ENCODE measurements at places on chromosomes 3 and 15. TPM values are rescaled to one million over a fixed set of nuclear protein-coding genes. Genes with fewer than 3 reads are reported as not detected.

The TMOD3 gene
- total RNA-seq = 45.9 TPM

DNA sequence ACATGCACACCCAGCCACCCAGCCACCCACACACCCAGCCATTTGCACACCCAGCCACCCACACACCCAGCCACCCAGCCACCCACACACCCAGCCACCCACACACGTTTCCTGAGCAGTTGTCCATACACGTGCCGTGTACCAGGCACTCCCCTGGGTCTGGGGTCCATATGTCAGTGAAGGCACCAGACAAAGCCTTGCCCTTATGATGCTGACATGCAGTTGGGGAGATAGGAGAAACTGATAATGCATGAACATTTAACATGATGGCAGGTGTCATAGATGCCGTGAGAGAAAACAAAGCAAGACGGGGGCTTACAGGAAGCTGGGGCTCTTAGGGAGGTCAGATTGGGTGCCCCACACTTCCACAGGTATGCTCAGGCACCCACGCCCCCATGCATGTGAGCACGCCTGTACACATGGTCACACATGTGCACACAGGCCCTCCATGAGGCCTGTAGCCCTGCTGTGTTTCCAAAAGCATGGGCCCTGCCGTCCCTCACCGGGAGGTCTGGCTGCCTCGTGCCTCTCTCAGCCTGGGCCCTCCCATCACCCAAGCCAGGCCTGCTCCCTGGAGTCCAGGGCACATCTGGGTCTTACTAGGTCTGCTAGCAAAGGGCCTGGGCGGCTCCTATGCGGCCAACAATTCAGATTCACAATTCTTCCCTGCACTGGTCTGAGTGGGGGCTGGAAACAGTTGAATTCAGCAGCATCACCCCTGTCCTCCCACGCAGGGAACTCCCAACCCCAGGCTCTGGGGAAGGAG lies 3.6 kb upstream of the DNAJB8 start:
- H3K27me3 ChIP-seq = no peaks in the 10 kb centered on the region
- H3K36me3 ChIP-seq = no peaks in the 10 kb centered on the region
- no peak overlapping the region for H3K27ac ChIP-seq
- H3K4me1 ChIP-seq = peaks cover 9% of the 10 kb centered on the region
- DNase-seq = no peak

- peaks cover 31% of the 10 kb centered on the region for H3K36me3 ChIP-seq
- H3K4me1 ChIP-seq = peaks cover 60% of the 10 kb centered on the region
- peak overlapping the region; percentile 93 for H3K27ac ChIP-seq
- peak; percentile 76 for DNase-seq
- peaks cover 4% of the 10 kb centered on the region for H3K27me3 ChIP-seq
- H3K4me3 ChIP-seq = peak overlapping the region; percentile 67
Observed at GRCh38 chr3:177197727-177198460, 612 bp upstream of the TBL1XR1 start.

The MORC1 gene
- not detected for total RNA-seq

DNA sequence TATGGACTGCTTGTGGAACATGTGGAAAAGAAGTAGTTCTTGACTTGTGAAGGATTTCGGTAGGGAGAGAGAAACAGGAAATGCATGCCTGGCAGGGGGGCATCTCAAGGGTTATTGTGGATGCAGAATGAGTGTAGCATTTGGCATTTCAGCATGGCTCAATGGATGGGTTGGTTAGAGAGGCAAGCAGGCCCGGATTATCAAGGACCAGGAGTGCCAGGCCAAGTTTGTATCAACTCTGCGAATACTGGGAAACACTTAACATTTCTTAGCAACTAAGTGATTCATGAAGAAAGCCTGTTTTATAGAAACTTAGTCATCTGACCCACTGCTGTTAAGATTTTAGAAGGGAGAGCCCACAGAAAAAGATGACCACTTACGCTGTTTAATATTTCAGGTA lies 33.6 kb downstream of the KIF15 start:
- DNase-seq = no peak
- no peaks in the 10 kb centered on the region for H3K27me3 ChIP-seq
- peaks cover 56% of the 10 kb centered on the region for H3K36me3 ChIP-seq
- no peaks in the 10 kb centered on the region for H3K4me1 ChIP-seq
- no peak overlapping the region for H3K27ac ChIP-seq

DNA sequence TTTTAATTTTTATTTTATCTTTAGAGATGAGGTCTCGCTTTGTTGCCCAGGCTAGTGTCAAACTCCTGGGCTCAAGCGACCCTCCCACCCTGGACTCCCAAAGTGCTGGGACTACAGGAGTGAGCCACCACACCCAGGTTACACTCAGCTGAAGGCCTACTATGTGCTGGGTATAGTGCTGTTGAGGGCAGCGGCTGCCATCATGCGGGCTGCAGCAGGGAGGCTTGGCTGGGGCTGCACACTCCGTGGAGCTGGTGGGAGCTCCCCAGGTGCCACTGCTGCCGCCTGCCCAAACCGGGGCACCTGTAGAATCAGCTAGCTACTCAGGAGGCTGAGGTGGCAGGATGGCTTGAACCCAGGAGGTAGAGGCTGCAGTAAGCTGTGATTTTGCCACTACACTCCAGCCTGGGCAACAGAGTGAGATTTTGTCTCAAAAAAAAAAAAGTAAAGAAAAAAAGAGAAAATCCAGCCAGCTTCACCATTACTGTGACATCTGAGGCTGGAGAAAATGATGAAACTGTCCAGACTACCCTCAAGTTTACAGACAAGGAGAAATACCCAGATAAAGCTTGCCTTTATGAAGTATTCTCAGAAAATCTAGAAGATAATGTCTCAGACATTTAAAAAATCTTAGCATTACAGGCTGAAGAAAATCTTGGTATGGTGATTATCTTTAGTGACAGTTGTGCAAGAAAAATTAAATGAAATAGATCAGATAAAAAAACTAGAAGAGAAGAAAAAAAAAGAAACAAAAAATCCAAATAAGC lies 42.1 kb downstream of the CRABP1 start:
- H3K36me3 ChIP-seq = no peaks in the 10 kb centered on the region
- no peak for DNase-seq
- no peak overlapping the region for H3K4me3 ChIP-seq
- H3K27ac ChIP-seq = no peak overlapping the region

DNA sequence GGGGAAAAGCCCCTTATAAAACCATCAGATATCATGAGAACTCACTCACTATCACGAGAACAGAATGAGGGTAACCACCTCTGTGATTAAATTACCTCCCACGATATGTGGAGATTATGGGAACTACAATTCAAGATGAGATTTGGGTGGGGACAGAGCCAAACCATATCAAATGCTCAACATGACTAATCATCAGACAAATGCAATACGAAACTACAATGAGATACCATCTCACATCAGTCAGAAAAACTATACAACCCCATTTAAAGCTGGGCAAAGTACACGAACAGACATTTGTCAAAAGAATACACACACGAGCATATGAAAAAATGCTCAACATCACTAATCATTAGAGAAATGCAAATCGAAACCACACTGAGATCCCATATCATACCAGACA lies 67.7 kb downstream of the SCAPER start:
- H3K4me3 ChIP-seq = no peak overlapping the region
- peaks cover 58% of the 10 kb centered on the region for H3K36me3 ChIP-seq
- no peaks in the 10 kb centered on the region for H3K27me3 ChIP-seq
- DNase-seq = no peak
- no peak overlapping the region for H3K27ac ChIP-seq
- peaks cover 9% of the 10 kb centered on the region for H3K4me1 ChIP-seq

DNA sequence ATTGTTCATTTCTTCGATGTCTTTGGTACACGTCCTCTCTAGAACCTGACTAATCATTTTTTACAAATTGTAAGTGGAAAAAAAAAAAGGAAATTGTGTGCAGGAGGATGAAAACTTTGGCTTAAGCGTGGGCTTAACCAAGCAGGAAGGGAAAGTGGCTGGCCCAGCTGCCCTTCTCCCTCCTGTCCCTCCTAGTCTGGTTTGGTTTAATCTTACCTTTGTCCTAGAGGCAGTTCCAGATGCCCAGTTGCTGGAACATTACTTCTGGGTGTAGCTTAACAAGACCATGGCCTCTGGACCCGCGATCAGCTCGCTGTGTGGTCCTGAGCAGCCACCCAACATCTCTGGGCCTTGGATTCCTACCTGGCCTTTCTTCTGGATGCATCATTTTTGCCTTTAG lies 15.4 kb downstream of the PAQR5 start:
- no peak for DNase-seq
- peaks cover 3% of the 10 kb centered on the region for H3K4me1 ChIP-seq
- H3K27ac ChIP-seq = no peak overlapping the region
- H3K27me3 ChIP-seq = no peaks in the 10 kb centered on the region
- H3K36me3 ChIP-seq = no peaks in the 10 kb centered on the region

DNA sequence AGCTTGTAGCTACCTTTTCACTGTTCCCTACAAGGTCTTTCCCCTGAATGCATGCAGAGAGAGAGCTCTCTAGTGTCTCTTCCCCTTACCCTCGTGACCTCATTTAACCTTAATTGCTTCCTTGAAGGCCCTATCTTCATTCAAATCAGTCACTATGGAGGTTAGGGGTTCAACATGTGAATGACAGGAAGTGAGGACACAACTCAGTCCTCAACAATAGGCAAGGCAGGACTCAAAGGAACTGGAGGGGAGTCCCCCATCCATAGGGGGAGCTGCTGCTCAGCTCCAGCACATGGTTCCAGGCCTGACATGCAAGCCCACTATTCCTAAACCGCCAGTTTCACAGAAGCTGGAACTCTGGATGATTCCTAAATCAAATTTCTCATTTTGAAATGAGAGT lies 33.8 kb upstream of the GYG1 start:
- H3K4me1 ChIP-seq = no peaks in the 10 kb centered on the region
- no peak for DNase-seq
- peaks cover 3% of the 10 kb centered on the region for H3K27me3 ChIP-seq
- no peaks in the 10 kb centered on the region for H3K36me3 ChIP-seq

The ZNF620 gene
- 8.5 TPM for total RNA-seq

The IL12A gene
- total RNA-seq = 0.41 TPM

DNA sequence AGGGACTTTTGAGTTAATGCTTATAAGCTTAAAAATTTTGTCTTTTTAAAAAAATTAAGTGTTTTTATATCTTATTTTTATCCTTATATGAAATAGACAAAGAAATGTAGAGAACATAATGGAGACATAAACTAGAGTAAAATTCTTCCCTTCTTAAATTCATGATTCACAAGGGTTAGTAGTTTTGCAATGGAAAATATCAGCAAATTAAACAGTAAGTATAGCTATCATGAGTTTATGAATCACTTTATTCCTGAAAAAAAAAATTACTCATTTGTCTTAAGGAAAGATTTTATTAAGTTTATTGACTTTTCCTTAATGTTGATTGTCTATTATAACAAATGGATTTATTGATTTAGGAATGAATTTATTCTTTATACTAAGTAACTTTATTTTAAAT lies 4.3 kb downstream of the ATP6V1A start:
- H3K4me1 ChIP-seq = peaks cover 42% of the 10 kb centered on the region
- peaks cover 4% of the 10 kb centered on the region for H3K27me3 ChIP-seq
- H3K27ac ChIP-seq = no peak overlapping the region
- no peak for DNase-seq
- no peak overlapping the region for H3K4me3 ChIP-seq

- H3K27me3 ChIP-seq = no peaks in the 10 kb centered on the region
- H3K36me3 ChIP-seq = peaks cover 26% of the 10 kb centered on the region
- no peak overlapping the region for H3K27ac ChIP-seq
- H3K4me1 ChIP-seq = peaks cover 20% of the 10 kb centered on the region
Observed at GRCh38 chr3:28212681-28213080, 28.7 kb upstream of the CMC1 start.

GRCh38 chr15:63843901-63844317 lies 10.2 kb upstream of the HERC1 start:
- no peaks in the 10 kb centered on the region for H3K27me3 ChIP-seq
- no peak overlapping the region for H3K27ac ChIP-seq
- DNase-seq = no peak
- H3K4me1 ChIP-seq = peaks cover 12% of the 10 kb centered on the region
- no peaks in the 10 kb centered on the region for H3K36me3 ChIP-seq

DNA sequence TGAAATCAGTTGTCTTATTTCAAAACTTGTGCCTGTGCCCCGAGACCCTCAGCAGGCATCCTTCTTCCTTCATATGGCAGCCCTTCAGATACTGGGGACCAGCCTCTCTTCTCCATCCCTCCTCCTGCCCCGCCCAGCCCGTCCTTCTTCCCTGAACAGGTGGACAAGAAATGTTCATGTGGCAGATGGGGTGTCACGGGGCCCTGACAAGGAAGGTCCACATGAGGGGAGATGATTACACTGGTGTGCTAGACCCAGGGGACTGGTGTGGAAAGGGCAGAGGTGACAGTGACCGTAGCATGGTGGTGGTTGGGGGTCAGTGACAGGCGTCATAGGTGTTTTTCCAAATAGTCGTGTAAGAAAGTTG lies 150.9 kb downstream of the CHDH start:
- no peak overlapping the region for H3K4me3 ChIP-seq
- peaks cover 3% of the 10 kb centered on the region for H3K4me1 ChIP-seq
- DNase-seq = no peak
- H3K27me3 ChIP-seq = peaks cover 14% of the 10 kb centered on the region

The CILP gene
- total RNA-seq = not detected

DNA sequence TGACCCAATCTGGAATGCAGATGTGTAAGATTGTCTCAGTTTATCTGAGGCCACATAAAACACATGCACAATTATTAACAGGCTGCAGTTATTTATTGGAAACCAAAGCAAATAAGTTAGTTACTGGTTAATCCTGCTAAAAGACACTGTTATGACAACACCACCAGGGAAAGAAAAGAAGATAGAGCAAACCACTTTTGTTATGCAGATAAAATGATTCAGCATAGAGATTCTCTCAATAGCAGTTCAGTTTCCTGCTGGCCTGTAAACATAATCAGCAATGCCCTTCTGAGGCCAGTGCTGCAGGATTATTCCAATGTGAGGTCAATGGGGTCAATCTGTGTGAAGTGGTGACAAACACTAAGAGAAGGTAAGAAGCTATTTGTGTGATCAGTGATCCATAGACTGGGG lies 244.4 kb downstream of the ZBTB20 start:
- no peak overlapping the region for H3K4me3 ChIP-seq
- no peaks in the 10 kb centered on the region for H3K27me3 ChIP-seq
- H3K4me1 ChIP-seq = peaks cover 23% of the 10 kb centered on the region
- peaks cover 7% of the 10 kb centered on the region for H3K36me3 ChIP-seq
- H3K27ac ChIP-seq = no peak overlapping the region

GRCh38 chr15:92603278-92603677 lies 52.3 kb downstream of the FAM174B start:
- H3K27me3 ChIP-seq = no peaks in the 10 kb centered on the region
- no peak for DNase-seq
- H3K4me1 ChIP-seq = peaks cover 7% of the 10 kb centered on the region
- no peaks in the 10 kb centered on the region for H3K36me3 ChIP-seq
- no peak overlapping the region for H3K4me3 ChIP-seq

The LHFPL4 gene
- not detected for total RNA-seq

The PRKCI gene
- total RNA-seq = 19.3 TPM

DNA sequence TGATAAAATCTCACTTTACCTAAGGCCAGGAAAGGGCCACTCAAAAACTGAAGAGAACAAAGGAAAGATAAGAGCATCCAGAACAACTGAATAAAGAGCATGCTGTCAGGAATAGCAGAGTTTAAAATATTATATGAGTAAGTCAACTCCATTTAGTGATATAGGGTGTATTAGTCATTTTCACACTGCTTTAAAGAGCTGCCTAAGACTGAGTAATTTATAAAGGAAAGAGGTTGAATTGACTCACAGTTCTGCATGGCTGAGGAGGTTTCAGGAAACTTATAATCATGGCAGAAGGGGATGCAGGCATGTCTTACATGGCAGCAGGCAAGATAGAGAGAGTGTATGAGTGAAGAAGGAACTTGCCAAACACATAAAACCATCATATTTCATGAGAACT lies 778.0 kb upstream of the NECTIN3 start:
- H3K4me3 ChIP-seq = no peak overlapping the region
- DNase-seq = no peak
- peaks cover 3% of the 10 kb centered on the region for H3K36me3 ChIP-seq
- no peak overlapping the region for H3K27ac ChIP-seq
- no peaks in the 10 kb centered on the region for H3K27me3 ChIP-seq
- no peaks in the 10 kb centered on the region for H3K4me1 ChIP-seq

The HRG gene
- total RNA-seq = not detected

Measured in activated naive CD8-positive, alpha-beta T cell treated with anti-CD3 and anti-CD28 coated beads for 36 hours (primary cell).